Dermis lymphatic vessel endothelial cell (primary cell): ENCODE measurements at places on chromosomes 3 and 15. TPM values are rescaled to one million over a fixed set of nuclear protein-coding genes. Genes with fewer than 3 reads are reported as not detected.

SPATA12 gene
- 0.22 and 0.52 TPM in 2 replicates for total RNA-seq

C3orf85 gene
- not detected in 2 replicates for total RNA-seq

ELL3 gene
- 1.5 TPM in 2 replicates for total RNA-seq

VGLL3 gene
- total RNA-seq = 0.17 and 1.2 TPM in 2 replicates

TRIM71 gene
- total RNA-seq = not detected in 2 replicates

SCN11A gene
- total RNA-seq = under 0.01 and 0.09 TPM in 2 replicates

ZBED2 gene
- total RNA-seq = under 0.01 TPM in 1 of 2 replicates, not detected in the other

ZNF774 gene
- total RNA-seq = 1.2 and 1.4 TPM in 2 replicates

CCR1 gene
- total RNA-seq = not detected in 2 replicates

CACNA2D2 gene
- under 0.01 TPM in 1 of 2 replicates, not detected in the other for total RNA-seq

PFN2 gene
- total RNA-seq = 7.2 and 10.8 TPM in 2 replicates

MAGI1 gene
- 84.7 and 113 TPM in 2 replicates for total RNA-seq

KBTBD13 gene
- total RNA-seq = not detected in 2 replicates

EPHA6 gene
- total RNA-seq = under 0.01 TPM in 1 of 2 replicates, not detected in the other

TIMP4 gene
- total RNA-seq = 0.26 and 0.98 TPM in 2 replicates

RSRC1 gene
- 29.0 and 44.3 TPM in 2 replicates for total RNA-seq

AQR gene
- 18.0 and 24.6 TPM in 2 replicates for total RNA-seq

GRAMD2A gene
- under 0.01 and 0.17 TPM in 2 replicates for total RNA-seq

SMARCC1 gene
- 24.9 and 32.0 TPM in 2 replicates for total RNA-seq

CPNE9 gene
- total RNA-seq = not detected in 2 replicates

FAM81A gene
- total RNA-seq = under 0.01 and 0.09 TPM in 2 replicates

PIERCE2 gene
- 0.76 and 1.8 TPM in 2 replicates for total RNA-seq

KCNH8 gene
- under 0.01 TPM in 1 of 2 replicates, not detected in the other for total RNA-seq

SCG5 gene
- total RNA-seq = 0.22 and 0.60 TPM in 2 replicates

ATP8B4 gene
- 0.69 and 1.5 TPM in 2 replicates for total RNA-seq
